ENCODE measurements at places on chromosomes 13 and 19.

DNA sequence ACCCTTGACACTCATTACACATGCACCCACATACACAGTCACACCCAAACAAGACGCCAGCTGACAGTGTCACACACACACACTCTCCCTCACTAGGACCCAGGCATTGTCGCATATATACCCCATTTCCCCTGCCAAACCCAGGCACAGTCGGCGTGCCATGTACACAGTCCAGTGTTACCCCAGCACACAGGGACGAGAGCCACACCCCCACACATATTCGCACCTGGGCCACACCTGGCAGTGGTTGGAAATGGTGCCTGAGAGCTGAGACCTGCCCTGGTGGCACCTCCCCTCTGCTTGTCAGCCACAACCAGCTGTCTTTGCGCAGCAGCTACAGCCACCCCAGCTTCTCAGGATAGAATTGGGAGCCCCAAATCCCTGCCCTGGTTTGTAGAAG is 9.0 kb downstream of the NFIX start:
- DNase-seq: no peak

DNA sequence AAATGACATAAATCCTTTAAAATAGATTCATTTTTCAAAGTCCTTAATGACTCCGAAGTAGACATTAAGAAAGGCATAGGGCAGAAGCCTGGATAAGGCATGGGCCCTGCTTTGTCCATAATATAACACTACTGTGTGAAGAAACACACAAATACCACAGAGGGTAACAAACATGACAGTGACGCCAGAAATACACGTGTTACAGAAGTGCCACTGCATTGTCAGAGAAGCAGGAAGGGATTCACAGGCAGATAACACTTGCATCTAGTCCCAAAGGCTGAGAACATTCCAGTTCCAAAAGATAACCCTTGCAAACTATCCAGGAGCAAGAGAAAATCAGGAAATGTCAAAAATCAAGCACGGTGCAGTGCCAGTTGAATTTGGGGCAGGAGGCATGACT is 633.2 kb downstream of the LIG4 start:
- DNase-seq: no peak

- DNase-seq: no peak
Observed at GRCh38 chr19:56094449-56094848, 26.6 kb downstream of the ZNF787 start.

GRCh38 chr13:102768909-102769308 is 4.7 kb downstream of the TEX30 start:
- no peak for DNase-seq

DNA sequence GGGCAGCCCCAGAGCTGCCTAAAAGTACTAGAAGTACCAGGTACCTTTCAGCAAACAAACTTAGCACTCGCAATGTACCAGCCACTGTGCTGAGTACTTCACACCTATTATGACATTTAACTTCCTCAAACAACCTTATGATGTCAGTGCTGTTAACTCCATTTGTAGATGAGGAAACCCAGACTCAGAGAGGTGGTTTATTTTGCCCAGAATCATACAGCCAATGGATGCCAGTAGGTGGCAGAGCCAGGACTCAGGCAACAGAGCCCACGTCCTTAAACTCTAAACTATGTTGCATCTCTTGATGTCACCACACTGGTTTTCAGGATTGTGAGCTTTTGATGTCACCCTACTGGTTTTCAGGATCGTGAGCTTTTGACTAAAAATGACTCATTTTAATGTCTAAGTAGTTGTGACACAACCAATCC is 78.9 kb downstream of the FLT1 start:
- DNase-seq: no peak

- DNase-seq: peak; percentile 24
Observed at GRCh38 chr13:71902676-71903075, 35.7 kb upstream of the DACH1 start.

- no peak for DNase-seq
Observed at GRCh38 chr13:39688278-39688677, 32.8 kb downstream of the COG6 start.

DNA sequence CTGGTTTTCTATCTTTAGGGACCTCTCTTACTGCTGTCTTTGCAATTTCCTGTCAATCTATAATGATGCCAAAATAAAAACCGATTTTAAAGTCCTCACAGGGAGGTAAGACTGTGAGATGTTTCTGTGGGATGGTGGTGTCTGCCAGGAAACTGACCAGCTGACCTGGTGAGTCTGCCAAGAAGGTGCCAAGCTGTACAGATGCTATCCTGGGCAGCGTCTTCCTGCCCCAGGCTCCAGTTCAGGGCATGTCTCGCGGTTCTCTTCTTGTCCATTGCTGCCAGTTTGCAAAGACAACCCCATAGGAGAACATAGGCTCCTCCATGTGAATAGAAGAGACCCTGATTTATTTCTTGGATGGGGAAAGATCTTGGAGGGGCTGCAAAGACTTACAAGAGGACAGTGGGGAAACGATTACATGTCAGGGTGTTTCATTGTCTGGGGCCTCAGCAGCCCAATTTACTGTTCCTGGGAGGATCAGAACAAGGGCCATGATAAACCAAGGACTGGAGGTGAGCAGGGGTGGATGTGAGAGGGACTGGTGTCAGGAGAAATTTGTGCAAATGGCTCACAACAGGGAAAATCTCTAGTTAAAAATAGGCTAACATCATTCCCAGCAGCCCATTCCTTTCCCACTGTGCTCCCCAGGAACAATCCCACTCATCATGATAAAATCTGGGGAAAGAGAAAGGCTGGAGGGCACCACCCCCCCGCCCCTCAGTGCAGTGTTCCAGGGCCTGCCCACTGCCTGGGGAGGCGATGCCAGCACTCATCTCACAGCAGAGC is 42.7 kb upstream of the VSTM2B start:
- DNase-seq: no peak

- DNase-seq: no peak
Observed at GRCh38 chr13:111663505-111663904, 343.1 kb downstream of the TEX29 start.

DNA sequence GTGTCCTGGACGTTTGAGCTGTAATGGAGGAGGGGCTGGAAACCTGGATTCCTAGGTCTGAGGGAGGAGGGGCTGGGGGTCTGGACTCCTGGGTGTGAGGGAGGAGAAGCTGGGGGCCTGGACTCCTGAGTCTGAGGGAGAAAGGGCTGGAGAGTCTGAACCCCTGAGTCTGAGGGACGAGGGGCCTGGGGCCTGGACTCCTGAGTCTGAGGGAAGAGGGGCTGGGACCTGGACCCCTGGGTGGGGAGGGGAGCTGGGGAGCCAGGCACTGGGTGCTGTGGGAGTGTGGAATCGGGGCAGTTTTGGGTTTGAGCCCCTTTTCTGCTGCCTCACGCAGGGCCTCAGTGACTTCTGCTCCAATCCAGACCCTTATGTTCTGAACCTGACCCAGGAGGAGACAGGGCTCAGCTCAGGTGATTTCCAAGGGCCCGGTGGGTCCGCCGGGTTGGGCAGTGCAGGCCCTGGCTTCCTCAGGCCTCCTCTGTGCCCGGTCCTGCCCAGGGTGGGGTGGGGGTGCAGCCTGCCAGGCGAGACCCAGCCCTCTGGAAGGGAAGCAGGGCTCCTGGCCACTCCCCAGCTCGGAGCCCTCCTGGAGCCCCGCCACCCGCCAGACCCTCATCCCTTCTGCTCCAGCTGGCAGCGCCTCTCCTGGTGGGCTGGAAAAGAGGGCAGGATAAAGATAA is 14.4 kb downstream of the TTYH1 start:
- DNase-seq: no peak

GRCh38 chr13:84279166-84279565 is 396.9 kb upstream of the SLITRK1 start:
- DNase-seq: no peak

- no peak for DNase-seq
Observed at GRCh38 chr19:4443966-4444764, 13.4 kb downstream of the UBXN6 start.

DNA sequence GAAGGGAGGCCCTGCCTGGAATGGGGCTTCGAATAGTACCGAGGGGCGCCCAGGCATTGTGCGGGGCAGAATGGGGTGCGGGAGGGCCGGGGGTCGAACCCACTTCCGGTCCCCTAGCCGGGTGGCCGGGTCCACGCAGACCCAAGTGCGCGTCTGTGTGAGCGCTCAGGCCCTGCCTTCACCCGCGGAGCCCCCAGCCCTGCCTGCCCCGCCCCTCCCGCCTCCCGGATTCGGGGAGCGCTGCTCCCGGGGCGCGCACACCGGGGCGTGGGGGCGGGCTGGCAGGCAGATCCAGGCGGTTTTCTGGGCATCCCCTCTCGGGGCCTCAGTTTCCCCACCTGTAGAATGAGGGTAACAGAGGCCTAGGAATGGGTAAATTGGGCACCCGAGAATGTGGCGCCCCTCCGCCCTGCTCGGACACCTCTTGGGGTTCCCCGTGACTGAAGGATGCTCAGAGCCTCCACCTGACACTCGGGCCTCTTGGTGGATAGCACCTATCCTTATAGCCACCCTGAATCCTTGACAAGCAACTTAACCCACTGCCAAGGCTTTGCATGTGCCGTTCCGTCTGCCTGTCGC is 682 bp downstream of the PIK3R2 start:
- DNase-seq: no peak

GRCh38 chr13:113275387-113275786 is 21.7 kb upstream of the LAMP1 start:
- DNase-seq: peak; percentile 85

DNA sequence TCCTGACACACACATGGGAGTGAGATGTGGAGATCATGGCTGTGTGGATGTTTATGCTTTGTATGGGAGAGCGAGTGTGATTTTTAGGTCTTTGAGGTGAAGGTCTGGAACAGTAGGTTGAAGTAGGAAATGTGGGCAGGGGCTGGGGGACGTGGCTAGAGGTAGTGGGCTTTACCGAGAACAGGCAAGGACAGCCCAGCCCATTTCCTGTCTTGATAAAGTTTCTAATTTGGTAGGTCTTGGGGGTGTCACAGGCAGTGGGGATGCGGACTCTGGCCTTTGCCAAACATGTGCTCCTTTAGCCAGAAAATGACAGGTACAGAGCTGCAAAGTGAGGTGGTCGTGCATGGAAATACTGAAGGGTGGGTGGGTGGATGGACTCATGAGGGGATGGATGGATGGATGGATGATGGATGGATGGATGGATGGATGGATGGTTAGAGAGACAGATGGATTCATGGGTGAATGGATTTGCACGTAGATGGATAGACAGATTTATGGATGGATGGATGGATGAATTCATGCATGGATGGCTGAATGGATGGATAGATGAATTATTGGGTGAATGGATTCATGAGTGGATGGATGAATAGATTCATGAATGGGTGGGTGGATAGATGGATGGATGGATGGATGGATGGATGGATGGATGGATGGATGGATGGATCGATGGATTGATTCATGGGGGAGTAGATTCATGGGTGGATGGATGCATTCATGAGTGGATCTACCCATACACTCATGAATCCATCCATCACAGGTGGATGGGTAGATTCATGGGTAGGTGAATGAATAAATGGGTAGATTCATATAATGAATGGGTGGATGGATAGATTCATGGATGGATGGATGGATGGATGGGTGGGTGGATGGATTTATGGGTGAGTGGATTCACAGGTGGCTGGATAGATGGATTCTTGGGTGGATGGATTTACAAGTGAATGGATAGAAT is 69.3 kb upstream of the USE1 start:
- no peak for DNase-seq

GRCh38 chr19:47005873-47006272 is 13.8 kb upstream of the NPAS1 start:
- peak; percentile 47 for DNase-seq

- no peak for DNase-seq
Observed at GRCh38 chr13:39847336-39847735, 191.9 kb downstream of the COG6 start.

DNA sequence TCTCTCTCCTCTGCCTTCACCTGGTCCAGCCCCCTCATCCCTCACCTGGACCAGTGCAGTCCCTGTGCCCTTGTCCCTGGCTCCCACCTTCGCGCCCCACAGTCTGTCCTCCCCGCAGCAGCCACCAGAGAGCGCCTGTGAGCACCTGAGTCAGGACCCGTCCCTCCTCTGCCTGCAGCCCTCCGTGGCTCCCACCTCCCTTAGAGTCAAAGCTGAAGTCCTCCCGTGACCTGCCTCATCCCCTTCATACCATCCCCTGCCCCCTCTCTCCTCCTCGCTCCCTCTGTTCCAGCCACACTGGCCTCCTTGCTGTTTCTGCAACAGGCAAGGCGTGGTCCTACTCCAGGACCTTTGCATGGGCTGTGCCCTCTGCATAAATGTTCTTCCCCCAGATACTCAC is 10.3 kb downstream of the CELF5 start:
- DNase-seq: no peak

DNA sequence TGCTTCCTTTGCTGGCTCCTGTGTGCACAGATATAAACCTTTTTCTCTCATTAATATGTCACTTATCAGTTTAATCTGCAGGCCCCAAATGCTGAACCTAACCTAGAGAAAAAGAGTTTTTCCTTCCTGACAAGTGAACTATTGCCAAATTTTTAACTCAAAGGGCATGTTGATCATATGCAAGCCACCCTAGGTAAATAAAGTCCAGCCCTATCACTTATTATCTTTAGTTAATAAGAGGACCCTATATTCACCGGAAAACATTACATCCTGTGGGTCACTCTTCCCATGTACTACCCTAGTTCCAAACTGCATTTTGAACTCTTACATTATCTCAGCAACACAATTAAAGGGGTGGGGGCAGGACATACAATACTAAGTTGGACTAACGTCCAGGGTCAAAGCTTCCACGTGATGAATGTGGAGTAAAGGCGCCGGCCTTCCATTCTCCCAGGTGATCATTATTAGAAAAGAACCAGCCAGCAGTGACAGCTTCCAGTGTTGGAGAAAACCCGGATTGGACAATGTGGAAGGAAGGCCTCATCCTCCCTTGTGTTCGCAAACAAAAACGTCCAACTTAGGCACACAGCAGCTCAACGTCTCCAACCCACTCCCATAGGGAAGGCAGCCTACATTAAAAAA is 86.6 kb downstream of the STK24 start:
- DNase-seq: no peak

DNA sequence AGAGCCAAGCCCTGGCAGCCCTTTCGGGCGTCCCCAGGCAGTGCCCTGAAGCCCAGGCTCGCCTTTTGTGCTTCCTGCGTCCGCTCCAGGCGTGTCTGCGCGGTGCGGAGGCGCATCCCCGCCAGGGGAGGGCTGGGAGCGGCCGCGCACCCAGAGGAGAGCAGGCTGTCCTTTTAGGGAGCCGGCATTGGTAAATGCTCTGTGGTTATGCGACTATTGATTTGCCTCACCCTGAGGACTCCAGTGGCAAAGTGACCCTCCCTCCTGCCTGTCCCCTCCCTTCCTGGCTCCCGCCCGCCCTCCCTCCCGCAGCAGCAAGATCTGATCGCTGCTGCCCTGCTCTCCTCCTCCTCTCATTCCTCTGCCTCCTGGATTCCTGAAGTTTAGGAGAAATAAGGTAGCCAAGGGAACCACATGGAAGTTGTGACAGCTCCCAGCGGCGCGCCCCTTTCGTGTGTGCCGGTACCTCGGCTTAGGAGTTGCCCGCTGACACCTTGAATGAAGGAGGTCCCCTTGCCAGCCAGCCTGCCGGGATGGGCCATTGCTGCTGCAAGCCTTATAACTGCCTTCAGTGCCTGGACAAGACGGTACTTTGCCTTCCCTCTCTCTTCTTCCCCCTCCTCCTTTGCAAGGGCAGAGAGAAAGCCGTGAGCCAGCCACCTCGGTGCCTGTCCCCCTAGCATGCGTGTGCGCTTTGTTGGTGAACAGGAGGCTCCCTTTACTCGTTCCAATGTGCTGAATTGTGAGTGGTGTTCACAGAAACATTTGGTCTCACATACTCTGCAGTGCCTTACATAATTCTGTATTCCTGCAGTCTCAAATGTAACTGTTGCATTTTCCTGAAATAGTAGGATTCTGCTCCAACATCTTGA is 166.9 kb downstream of the SLC7A1 start:
- peak; percentile 88 for DNase-seq

- no peak for DNase-seq
Observed at GRCh38 chr13:91242652-91243051, 104.8 kb upstream of the MIR17HG start.

GRCh38 chr19:56995303-56995702 is 124.5 kb upstream of the USP29 start:
- DNase-seq: peak; percentile 19

Measured in mesendoderm (in vitro differentiated cells).